ENCODE measurements at places on chromosomes 13 and 19.

GRCh38 chr13:113618455-113618854 lies 33.9 kb downstream of the TFDP1 start:
- DNase-seq = peak; percentile 50

- DNase-seq = no peak
These were observed 2.8 kb downstream of the PNMA8B start for GRCh38 chr19:46492841-46493235.

- DNase-seq = no peak
These were observed 8.0 kb downstream of the ZNF671 start for GRCh38 chr19:57719424-57719823.

GRCh38 chr19:50505856-50506611 lies 5.0 kb downstream of the JOSD2 start:
- DNase-seq = no peak

DNA sequence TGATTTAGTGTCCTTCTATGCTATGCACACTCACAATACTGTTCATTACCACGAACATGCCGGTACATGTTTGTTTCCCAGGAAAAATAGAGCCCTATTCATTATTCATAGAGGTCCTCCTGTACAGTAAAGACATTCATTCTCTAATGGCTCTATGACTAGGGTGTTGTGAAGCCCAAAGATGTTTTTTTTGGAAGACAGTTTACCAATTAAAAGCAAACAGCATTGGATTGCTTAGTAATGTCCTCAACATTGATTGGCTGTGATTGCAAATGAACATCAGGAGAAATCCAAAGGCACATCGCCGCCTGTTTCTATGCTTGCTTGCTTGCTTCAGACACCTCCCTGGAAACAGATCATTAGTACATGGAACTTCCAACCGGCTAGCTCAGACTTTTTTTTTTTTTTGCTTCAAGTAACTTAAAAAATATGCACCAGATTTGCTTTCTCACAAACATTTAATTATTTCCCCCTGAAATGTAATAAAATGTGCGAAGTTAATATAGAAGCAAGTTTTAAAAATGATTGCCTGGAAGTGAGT lies 8.8 kb upstream of the GPC6 start:
- DNase-seq = peak; percentile 55

DNA sequence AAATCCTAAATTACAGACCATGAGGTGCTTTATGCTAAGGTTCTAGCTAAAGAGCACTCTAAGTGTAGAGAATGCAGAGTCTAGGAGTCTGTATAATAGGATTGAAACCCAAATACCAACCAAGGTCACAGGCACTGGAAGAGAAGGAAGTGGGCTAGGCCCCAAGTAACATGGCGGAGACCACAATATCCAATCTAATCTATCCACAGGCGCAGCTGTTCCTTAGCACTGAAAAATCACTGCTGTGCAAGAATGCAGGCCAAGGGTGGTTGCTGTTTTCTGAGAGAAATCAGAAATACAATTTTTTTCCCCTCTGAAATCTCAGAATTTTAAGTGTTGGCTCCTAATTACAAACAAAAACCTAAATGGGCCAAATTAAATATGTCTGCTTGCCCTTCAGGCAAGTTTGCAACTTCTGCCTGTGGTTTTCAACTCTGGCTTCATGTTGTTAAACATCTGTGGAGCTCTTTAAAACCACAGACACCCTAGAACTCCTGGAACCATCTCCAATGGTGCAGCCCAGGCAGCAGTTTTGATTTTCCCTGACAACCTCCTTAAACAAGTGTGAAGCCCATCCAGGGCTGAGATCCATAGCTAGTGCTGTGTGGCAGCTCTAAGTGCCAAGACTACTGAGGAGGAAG lies 6.1 kb downstream of the RANBP3 start:
- no peak for DNase-seq

GRCh38 chr13:102293723-102294122 lies 108.1 kb downstream of the FGF14 start:
- peak; percentile 72 for DNase-seq

GRCh38 chr19:32691291-32691951 lies at the start of gene NUDT19:
TSS of gene NUDT19 (plus strand) at chr19:32691821. CDS start at chr19:32691961, 140 bp downstream.
- peak; percentile 92 for DNase-seq

DNA sequence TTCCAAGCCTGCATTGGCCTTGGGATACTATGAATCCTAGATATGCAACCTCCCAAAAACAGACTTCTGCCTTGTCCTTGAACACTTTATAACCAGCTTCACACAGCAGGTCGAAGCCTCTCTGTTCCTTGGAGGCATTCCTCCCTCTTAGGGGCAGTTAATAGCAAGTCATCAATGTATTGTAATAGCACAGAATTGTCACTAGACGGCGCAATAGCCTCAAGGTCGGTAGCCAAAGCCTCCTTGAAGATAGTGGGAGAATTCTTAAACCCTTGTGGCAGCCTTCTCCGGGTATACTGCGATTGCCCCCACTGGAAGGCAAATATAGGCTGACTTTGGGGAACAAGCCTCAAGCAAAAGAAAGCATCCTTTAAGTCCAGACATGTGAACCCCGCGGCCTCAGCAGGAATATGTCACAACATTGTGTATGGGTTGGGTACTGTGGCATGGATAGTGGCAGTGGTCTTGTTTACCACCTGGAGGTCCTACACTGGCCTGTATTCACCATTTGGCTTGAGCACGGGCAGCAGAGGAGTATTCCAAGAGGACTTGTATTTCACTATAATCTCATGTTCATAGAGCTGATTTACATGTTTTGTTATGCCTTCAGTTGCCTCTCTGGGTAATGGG lies 61.1 kb downstream of the ZNF431 start:
- peak; percentile 31 for DNase-seq

- no peak for DNase-seq
These were observed 16.2 kb downstream of the BRSK1 start for GRCh38 chr19:55299991-55300390.

- DNase-seq = no peak
These were observed 27.6 kb upstream of the TPT1 start for GRCh38 chr13:45368571-45368970.

Data from NCI-H1417 (cell line).